T-helper 17 cell (primary cell): ENCODE measurements at places on chromosomes 1 and 21. TPM values are rescaled to one million over a fixed set of nuclear protein-coding genes. Genes with fewer than 3 reads are reported as not detected.

Gene KRTAP6-3
- not detected for total RNA-seq

Gene CHIT1
- total RNA-seq, result 1.0 TPM

GRCh38 chr1:14136881-14137280, 436.9 kb downstream of the PRDM2 start:
- no peak for DNase-seq

- DNase-seq, result no peak
Measured at GRCh38 chr1:84347932-84348555, 46.5 kb downstream of the SAMD13 start.

GRCh38 chr1:216627252-216627651, 96.0 kb downstream of the ESRRG start:
- no peak for DNase-seq

GRCh38 chr21:25428537-25428936, 178.7 kb downstream of the MRPL39 start:
- DNase-seq, result no peak

- DNase-seq, result no peak
Measured at GRCh38 chr1:28244549-28245251, 8.8 kb downstream of the ATP5IF1 start.
